ENCODE measurements at places on chromosomes 11 and 22.

DNA sequence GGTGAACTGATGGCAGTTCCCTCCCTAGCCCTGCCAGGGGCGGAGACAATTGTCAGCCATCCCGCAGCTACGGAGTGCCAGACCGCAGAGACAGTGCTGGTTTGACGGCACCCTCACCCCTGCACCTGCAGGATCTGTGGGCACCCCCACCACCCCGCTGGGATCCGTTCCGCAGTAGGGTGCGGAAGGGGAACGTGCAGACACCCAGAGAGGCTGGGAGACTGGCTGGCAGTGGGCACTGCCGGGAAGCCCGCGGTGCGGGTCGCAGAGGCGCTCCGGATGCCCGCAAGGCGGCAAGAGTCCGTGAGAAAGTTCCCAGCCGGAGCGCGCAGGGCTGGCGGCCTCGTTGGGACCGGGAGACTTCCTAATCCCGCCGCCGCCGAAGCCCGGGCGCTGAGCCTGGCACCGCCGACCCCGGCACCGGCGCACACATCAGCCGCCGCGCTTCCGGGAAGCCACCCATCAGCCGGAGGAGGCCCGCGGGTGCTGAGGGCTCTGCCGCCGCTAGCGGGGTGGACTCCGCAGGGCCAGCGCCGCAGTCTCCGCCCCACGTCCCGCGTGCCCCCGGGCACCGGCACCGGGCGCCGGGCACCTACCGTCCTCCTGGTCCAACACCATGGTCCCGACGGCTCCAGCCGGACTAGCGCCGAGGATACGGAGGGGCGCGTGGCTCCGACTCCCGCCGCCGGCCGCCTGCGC is 4.3 kb upstream of the LMO1 start:
- DNase-seq: no peak

GRCh38 chr11:99632969-99633368 is 612.2 kb downstream of the CNTN5 start:
- DNase-seq: no peak

DNA sequence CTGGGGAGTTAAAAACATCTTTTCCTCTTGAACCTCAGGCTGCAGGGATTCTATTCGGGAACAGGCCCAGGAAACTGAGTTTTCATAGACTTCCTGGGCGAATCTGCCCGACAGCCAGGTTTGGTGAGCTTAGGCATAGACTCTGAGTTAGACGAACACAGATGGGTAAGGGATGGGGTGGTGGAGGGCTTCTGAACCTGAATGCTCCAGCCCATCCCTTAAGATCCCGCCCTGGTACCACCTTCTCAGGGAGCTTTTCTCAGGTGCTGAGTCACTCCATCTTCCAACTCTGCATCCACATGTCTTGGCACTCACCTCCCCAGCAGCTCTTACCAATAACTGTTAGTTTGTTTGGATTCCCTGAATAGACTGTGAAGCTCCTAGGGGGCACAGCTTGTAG is 37.4 kb downstream of the MICAL2 start:
- no peak for DNase-seq

- DNase-seq: no peak
Measured at GRCh38 chr11:6926208-6927029, at the start of gene ZNF215. ZNF215 (plus strand) TSS chr11:6926426; CDS start chr11:6932273, 5,847 bp downstream.

DNA sequence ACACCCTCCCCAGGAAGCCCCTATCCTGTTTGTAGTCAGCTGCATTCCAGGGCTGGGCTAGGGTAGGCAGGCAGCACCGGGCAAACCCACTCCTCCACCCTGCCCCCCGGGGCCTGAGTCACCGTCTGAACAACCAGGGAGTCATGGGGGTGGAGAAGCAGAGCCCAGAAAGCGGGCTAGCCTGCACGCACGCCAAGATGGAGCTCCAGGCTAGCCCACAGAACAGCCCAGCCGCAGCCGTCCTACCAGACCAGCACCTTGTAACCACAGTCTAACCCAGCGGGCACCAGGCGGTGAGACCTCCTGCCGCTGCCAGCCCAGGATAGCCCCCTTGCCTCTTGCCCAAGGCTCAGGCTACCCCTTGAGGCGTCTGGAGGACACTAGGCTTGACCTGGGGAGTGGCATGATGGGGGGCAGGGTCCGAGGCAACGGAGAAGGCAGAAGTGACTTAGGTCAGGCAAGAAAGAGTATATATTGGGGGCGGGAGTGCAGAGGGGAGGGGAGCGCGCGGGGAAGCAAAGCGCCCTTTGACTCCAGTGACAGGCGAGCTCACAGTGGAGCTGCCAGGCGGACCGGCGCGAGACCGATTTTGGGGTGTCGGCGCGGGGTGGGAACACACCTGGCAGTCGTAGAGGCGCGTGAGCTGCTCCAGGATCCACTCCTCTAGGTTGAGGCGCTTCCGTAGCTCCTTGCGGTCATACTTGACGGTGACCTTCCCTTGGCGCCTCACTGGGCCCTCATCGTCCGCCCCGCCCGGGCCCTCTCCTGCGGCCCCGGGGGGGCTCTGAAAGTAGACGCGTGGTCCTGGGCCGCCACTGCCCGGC is 734 bp downstream of the PPP1R14B start:
- DNase-seq: no peak

GRCh38 chr11:83259559-83259958 is 26.6 kb downstream of the CCDC90B start:
- no peak for DNase-seq

- no peak for DNase-seq
Measured at GRCh38 chr11:66243782-66244535, 24.5 kb upstream of the RAB1B start.

GRCh38 chr11:85132851-85133585 is 494.1 kb downstream of the DLG2 start:
- peak; percentile 84 for DNase-seq

DNA sequence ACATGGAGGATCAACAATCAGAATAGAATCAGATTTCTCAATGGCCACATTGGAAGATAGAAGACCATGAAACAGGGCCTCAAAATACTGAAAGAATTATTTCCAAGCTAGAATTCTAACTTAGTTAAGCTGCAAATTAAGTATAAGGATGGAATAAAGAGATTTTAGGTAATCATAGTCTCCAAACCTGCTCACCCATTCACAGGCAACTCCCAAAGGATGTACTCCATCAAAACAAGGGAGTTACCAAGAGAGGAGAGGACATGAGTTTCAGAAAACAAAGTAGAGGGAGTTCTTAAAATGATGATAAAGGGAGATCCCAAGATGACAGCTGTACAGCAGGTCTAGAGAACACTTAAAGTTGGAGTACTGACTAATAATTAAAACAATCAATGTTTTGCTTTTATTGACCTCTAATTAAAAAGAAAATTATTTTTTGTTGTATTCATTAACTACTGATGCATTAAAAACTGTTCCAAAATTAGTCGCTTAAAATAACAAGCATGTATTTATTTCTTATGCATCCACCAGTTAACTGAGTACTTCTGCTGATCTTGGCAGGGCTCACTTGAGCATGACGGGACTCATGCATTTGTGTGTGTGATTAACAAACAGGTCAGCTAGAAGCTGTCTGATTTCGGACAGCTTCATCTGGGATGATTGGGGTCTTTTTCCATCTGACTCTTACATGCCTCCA is 95.6 kb downstream of the CD44 start:
- DNase-seq: no peak

DNA sequence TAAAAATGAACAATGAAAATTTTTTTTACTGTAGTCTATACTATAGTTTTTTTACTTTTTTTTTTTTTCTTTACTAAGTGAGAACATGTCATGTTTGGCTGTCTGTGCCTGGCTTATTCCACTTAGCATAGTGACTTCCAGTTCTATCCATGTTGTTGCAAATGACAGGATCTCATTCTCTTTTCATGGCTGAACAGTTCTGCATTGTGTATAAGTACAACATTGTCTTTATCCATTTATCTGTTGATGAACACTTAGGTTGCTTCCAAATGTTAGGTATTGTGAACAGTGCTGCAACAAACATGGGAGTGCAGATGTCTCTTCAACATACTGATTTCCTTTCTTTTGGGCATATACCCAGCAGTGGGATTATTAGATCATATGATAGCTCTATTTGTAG is 88.1 kb upstream of the CCDC90B start:
- no peak for DNase-seq

DNA sequence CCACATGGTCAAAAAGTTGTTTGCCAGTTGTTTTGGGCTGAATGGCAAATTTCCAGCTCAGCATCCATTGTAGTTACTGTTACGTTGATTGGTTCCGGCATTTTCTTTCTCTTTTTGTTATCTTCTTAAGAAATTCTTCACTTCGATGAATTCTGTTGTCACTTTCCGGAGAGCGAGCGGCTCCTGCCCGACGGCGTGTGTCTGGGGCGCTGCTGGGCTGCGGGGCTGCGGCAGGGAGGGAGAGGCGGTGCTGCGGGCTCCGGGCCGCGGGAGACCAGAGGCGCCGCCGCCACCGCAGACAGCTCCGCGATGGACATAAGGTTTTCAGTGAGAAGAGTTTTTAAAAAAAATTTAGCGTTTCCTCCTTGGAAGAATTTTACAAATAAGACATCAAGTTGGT is 117.4 kb downstream of the RRM1 start:
- DNase-seq: no peak

- no peak for DNase-seq
Measured at GRCh38 chr11:129418039-129418438, 42.4 kb downstream of the BARX2 start.
